Stimulated activated CD4-positive, alpha-beta T cell treated with anti-CD3 and anti-CD28 coated beads, Interleukin-12 subunit alpha, Interleukin-12 subunit beta, amount 100 ng/mL, for 4 hours (primary cell): ENCODE measurements at places on chromosomes 12 and 14.

DNA sequence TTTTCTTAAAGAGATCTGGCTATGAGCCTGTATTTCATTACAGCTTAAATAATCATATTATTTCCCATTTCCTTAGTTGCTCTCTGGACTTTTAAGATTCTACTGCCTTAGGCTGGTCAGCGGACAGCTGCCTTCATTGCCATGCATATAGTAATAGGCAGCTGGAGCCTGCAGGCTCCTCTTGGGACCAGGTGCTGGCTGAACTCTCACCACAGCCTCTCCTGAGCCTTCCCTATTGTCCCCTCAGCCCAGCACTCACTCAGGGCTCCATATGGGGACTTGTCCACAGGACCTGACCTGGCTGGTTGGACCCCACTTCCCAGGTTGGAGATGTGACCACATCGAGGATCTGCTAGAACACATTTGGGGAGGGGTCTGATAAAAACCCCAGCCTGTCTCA is 405.4 kb downstream of the DPF3 start:
- DNase-seq: no peak

- DNase-seq: no peak
Observed at GRCh38 chr14:100010679-100011078, 54.5 kb upstream of the EVL start.

DNA sequence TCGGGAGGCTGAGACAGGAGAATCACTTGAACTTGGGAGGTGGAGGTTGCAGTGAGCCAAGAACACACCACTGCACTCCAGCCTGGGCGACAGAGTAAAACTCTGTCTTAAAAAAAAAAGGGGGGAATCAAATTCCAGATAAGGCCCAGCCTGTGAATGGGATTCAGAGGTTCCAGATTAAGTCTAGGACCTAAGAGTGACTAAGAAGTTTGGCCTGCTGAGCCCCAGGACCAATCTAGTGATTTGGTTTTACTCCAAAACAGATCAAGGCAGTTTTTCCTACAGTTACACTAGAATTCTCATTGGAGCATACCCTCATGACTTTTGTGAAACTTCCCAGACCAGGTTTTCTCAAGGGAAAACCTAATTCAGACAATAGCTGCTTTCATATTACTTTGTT is 22.8 kb downstream of the EXOC5 start:
- no peak for DNase-seq

- DNase-seq: no peak
Observed at GRCh38 chr12:77938301-77938700, 107.6 kb downstream of the NAV3 start.
